ENCODE measurements at places on chromosomes 3 and 15. TPM values are rescaled to one million over a fixed set of nuclear protein-coding genes. Genes with fewer than 3 reads are reported as not detected.

The ARNT2 gene
- total RNA-seq = 0.45 TPM

DNA sequence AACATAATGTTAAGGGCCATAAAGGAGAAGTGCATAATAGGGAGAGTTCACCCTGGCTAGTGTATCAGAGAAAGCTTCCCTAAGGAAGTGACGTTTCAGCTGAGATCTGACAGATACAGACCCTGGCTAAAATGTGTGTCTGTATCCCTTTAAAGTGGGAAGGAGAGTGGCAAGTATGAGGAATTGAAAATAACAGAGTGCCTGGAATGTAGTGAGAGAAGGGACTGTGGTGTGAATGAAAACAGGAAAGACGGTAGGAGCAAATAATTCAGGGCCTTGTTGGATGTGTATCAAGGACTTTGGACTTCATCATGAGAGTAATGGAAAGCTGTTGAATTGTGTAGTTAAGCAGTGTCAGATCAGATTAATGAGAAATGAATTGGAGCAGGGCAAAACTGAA lies 30.5 kb downstream of the NEO1 start:
- DNase-seq = no peak

GRCh38 chr3:58036293-58037032 lies 28.2 kb downstream of the FLNB start:
- no peak for DNase-seq

DNA sequence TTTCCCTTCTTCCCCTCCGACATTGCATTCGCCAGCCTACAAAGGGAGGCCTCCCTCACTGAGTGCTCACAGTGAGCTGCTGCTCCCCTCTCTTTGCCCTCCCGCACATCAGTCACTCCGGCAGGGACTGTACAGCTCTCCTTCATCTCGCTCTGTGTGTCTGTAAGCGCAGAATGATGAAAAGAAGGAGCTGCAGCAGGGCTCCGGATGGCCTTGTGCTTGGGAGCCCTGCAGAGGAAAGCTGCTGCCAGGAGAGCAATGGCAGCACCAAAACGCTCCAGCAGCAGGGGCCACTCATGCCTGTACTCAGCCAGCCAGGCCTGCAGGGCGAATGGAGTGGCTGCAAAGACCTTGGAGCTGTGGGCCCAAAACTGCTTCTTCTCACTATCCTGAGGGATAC lies 107.0 kb upstream of the NSMCE3 start:
- DNase-seq = no peak

DNA sequence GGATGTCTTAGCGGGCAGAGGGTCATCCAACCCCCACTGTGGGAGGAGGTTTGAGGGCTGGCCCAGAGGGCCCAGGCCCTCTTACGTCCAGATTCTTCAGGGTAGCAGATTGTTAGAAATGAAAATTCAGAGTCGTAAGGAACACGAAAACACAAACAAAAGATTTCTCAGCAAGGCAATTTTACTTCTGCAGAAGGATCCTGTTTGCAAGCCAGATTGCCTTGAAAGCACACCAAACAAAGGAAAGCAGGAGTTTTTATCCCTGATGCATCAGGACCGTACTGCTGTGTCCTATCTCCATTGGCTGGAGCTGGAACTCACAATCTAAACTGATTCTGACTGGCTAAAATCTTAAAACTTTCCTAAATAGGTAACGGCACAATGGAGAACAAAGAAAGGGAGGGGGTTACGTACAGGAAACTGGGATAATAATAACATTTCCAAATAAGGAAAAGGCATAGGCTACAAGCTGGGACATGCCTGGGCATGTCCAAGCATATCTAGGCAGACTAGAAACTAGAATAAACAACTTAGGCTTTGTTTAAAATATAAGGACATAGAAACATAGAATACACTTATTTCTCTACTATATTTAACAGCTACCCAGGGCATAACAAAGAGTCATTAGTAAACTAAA lies 97.3 kb upstream of the C2CD4B start:
- DNase-seq = no peak

- no peak for DNase-seq
Measured at GRCh38 chr15:69845159-69845558, 252.6 kb downstream of the TLE3 start.

DNA sequence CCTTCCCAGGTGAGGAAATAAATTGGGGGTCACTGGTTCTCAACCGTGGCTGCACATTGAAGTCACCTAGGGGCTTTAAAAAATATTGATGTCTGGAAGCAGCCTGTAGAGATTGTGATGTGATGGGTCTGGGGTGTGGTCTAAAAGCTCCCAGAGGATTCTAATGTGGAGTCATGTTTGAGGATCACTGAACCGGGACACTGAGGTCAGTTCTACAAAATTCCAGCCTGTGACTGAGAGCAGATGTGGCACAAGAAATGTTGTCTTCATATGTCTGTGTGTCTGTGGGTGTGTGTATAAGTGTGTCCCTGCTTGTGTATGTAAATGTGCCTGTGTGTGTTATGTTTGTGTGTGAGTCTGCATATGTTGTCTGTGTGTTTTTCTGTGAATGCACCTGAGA lies 79.9 kb downstream of the TLE3 start:
- DNase-seq = no peak

GRCh38 chr3:50536471-50537180 lies 30.9 kb downstream of the C3orf18 start:
- DNase-seq = no peak
